ENCODE measurements at places on chromosomes 7 and 10. TPM values are rescaled to one million over a fixed set of nuclear protein-coding genes. Genes with fewer than 3 reads are reported as not detected.

Gene CYP2C18
- not detected for total RNA-seq

Gene DKK1
- total RNA-seq = 11.9 TPM

Gene OPN4
- total RNA-seq = not detected

Gene SPAM1
- not detected for total RNA-seq

Gene SPDYE18
- not detected for total RNA-seq

Gene DNAJC2
- 13.1 TPM for total RNA-seq

Gene ZCCHC24
- 101 TPM for total RNA-seq
